Stimulated activated CD8-positive, alpha-beta memory T cell treated with anti-CD3 and anti-CD28 coated beads, Interleukin-12 subunit alpha, Interleukin-12 subunit beta, amount 100 ng/mL, for 4 hours (primary cell): ENCODE measurements at places on chromosomes 3 and 15.

DNA sequence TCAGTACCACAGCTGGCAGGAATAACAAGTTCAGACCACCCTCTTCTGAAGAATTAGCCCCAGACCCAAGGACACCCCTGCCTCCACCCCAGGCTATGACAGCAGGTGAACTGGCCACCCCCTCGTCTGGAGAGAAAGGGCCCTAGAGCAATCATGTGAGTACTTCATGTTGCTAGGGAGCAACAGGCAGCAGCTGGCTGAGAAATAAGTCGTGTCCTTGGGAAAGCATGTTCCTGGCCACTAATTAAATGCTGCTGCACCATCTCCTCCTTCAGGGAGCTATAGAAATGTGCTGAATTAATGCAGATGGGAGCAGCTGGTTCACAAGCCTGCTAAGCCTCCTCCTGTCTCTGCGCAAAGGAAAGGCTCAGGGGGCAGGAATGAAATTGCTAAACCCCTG, 31.5 kb downstream of the MRPS11 start:
- DNase-seq, result no peak

DNA sequence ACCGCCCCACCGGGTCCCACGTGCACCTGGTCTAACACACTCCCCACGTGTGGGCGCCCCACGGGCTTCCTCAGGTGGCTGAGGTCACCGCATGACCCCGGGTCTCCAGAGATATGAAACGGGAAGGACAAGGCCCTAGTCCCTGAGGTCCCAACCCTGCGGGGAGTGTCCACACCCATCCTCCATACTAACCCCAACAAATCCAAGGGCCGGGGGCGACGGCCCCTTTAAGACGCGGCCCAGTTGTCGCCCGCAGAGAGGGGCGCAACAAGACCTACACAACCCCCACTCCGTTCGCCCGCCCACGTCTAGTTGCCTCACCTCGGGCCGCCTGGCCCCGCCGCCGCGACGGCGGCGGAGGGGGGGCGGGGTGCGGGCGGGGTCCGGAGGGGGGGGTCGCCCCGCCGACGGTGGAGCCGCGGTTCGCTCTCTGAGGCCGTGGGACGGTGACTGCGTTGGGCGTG, 396 bp downstream of the INO80 start:
- DNase-seq, result peak; percentile 75

DNA sequence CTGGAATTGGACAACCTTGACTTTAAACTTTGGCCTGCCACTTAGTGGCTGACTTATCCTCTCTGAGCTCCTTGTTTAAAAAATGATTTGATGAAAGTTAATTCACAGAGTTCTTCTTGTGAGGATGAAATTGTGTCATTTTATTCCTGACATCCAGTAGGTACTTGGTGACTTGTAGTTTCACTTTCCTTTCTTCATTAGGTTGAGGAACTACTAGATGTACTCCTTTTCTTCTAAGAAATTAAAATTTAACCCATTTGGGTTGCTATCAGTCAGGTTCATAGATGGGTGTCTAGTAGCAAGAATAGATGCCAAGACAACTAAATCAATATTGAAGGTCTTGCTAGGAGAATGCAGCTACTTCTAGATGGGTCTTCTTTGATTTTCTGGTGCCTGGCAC, 5.2 kb downstream of the NR1D2 start:
- no peak for DNase-seq

DNA sequence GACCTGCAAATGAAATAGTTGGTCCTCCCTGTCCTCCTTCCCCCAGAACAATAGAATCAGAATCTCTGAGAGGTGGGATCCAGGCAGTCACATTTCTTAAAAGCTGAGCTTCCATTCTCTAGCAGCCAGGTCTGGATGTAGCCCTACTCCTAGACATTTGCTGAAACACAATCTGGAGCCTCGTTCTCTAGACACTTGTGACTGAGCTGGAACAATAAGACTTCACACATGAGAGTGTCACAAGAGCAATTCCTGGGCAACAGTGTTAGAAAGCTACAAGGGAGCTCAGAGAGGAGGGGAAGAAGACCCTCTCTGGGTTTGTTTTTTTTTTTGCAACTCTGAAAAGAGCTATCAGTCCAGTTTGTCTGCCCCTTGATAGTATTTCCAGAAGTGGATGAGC, 14.5 kb downstream of the CORO2B start:
- DNase-seq, result no peak

DNA sequence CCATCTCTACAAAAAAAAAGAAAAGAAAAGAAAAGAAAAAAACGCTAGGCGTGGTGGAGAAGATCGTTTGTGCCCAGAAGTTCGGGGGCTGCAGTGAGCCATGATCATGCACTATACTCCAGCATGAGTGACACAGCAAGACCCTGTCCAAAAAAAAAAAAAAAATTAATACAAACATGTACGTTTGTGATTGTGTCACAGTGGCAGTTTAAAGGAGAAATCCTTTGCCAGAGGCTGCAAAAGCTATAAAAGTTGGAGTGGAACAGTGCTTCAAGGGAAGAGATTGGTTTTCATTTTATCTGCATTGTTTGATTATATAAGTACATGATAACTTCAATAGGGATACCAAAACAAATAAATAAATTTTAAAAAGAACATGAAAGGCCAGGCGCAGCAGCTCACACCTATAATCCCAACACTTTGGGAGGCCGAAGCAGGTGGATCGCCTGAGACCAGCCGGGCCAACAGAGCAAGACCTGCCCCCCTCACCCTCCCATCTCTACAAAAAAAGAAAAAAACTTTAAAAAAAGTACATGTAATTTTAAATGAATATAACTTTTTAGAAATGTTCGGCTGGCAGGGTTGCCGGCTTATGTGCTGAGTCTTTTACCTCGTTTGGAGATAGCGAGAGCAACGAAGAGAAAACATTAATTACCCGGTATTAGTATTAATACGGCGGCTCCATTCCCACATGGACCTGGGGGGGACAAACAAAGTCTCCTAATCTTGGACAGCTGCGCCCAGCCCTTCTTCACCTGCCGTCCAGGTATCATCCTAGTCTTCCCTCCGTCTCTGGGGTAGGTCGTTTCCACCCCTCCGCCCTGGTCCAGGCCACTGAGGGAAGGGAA, 573 bp upstream of the DIS3L start:
- DNase-seq, result no peak

GRCh38 chr3:16478516-16478915, 35.0 kb downstream of the RFTN1 start:
- no peak for DNase-seq

- DNase-seq, result no peak
Measured at GRCh38 chr3:96267577-96267976, 546.8 kb upstream of the EPHA6 start.

- no peak for DNase-seq
Measured at GRCh38 chr3:37905346-37905745, 43.7 kb downstream of the CTDSPL start.

DNA sequence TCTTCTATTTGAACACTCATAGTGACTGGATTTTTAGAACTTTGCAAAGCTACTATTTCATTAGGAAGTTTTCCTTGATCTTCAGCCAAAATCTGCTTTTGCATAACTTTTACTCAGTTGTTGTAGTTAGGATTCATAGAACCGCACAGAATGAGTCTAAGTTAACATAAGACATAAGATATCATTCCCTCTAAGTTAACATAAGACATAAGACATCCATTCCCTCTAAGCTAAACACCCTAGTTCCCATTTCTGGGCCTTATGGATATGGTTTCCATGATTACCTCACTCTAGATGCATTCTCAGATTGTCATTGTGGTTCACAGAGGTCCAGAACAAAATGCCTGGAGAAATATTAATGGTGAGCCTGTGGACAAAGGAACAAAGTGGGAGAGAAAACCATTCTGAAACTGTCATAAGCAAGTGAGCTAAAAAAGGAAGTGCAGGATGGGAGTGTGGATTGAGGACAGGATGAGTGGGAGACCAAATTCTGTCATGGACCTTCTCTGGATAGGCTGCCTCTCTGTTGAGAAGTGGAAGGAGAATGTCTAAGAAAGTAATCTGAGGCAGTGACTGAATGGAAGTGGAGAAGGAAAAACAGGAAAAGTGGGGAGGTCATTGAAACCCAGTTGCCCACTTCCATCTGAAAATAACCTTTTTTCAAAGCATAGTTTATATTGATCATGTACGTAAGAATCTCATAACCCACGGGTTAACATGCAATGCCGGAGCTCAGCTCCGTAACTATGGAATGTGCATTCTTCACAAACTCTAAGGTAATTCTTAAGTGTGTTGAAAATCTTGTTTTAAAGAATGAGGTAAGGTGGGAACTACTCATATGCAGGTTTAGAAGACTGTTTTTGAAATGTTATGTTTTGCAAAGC, 37.4 kb upstream of the SECISBP2L start:
- no peak for DNase-seq

DNA sequence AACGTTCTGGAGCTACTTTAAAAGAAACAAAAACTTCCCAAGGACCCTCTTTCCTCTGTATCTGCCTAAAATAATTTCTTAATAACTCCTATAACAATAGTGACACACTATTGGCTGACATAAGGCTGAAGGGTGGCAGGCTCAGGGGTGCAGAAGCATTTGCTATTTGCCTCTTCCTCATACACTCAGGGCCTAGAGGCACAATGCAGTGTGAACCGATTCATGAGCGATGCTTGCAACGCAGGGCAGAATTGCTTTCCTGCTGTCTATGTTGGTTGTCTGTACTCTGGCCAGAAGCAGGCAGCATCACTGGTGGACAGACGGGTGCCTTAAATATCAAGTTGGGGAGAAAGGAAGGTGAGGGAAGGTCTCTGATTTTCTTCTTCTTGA, 157.4 kb downstream of the AGBL1 start:
- DNase-seq, result no peak

- DNase-seq, result no peak
Measured at GRCh38 chr3:14265246-14265962, 86.8 kb downstream of the LSM3 start.

- DNase-seq, result no peak
Measured at GRCh38 chr3:54243056-54243931, 120.9 kb downstream of the CACNA2D3 start.

- DNase-seq, result no peak
Measured at GRCh38 chr3:168843481-168843880, 747.8 kb upstream of the GOLIM4 start.

GRCh38 chr3:61181874-61182273, 69.4 kb downstream of the FHIT start:
- no peak for DNase-seq

DNA sequence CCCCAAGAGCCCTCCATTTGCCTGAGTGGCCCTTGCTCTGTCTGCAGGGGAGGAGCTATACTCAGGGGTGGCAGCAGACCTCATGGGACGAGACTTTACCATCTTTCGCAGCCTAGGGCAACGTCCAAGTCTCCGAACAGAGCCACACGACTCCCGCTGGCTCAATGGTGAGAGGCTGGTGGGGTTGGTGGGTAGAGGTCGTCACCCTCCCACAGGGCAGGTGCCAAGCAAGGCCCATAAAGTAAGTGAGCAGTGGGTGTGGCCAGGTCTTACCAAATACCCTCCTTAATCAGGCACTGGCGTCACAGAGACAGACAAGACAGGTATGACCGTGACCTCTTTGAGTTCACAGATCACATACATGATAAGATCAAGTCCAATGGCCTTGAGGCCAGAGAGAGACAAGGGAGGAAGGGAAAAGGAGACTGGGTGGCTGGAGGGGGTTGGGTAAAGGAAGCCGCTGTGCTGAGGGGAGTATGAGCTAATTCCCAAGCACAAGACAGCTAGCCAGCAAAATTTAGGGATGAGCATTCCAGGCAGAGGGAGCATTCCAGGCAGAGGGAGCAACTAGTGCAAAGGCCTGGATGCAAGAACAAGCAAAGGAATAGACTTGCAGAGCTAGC, 2.5 kb downstream of the SEMA3B start:
- DNase-seq, result no peak

- DNase-seq, result no peak
Measured at GRCh38 chr3:19961960-19962359, 15.1 kb downstream of the RAB5A start.

DNA sequence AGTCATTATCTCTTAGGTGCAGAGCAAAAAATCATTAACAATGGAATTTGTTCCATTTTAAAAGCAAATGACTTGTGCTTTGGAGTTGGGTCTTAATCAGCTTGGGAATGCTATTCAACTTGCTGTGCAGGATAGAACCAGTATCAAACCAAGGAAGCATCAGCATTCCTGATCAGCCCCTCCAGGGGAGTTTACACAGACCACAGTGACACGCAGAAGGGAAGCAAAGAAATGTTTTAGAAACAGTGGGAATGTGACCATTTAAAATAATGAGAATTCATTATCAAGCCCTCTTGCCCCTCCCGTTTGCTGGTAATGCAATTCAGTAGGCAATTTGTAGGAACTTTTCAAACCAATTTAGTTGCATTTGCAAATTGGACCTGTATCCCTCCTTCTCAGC, 155.1 kb downstream of the LRTM1 start:
- no peak for DNase-seq

GRCh38 chr3:54714035-54714434, 213.8 kb downstream of the LRTM1 start:
- DNase-seq, result no peak

- no peak for DNase-seq
Measured at GRCh38 chr3:74315291-74315690, 299.2 kb downstream of the CNTN3 start.

GRCh38 chr3:14312375-14312774, 90.0 kb upstream of the SLC6A6 start:
- DNase-seq, result no peak

GRCh38 chr3:56970461-56970879, 90.0 kb upstream of the SPATA12 start:
- no peak for DNase-seq

DNA sequence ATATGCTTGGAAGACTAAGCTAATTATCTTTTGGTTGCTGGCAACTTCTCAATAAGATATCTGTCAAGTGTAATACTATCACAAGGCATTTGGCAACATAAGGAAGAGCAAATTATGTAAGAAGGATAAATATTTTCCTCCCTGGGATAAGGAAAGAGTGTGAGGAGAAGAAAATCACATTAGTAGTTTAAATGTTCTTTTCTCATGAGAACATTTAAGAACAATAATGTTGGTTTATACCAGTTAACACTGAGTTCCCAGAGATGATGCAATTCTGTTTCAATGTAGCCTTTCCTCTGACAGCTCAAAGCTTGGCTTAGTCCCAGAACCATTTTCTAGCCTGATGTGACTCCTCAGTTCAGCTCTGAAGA, 66.1 kb upstream of the NPHP3 start:
- no peak for DNase-seq
